ENCODE measurements at places on chromosomes 7 and 10. TPM values are rescaled to one million over a fixed set of nuclear protein-coding genes. Genes with fewer than 3 reads are reported as not detected.

GRIFIN gene
- not detected for total RNA-seq

ANKRD61 gene
- not detected for total RNA-seq

DNA sequence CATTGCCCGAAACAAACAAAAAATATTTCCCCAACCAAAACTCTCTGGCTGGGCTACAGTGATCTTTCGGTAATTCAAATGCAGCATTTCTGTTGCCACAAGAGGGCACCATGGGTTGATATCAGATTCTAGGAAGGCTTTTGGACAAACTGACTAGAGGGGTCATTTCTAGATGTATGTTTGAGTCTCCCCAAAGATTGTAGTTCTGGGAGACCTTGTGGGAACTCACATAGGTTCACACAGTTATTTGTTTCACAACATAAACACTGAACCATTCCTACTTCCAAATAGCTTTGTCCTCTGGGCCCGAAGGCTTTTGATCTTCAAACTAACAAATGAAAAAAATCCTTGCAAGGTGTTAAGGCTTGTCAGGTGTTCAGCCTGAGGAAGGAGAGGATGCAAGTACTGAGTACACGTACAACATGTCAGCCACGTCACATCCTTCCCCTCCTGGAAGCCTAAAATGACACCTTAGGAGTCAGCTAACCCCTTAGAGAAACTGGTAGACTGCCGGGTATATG, 37.0 kb upstream of the IL15RA start:
- peak; percentile 85 for DNase-seq

DNA sequence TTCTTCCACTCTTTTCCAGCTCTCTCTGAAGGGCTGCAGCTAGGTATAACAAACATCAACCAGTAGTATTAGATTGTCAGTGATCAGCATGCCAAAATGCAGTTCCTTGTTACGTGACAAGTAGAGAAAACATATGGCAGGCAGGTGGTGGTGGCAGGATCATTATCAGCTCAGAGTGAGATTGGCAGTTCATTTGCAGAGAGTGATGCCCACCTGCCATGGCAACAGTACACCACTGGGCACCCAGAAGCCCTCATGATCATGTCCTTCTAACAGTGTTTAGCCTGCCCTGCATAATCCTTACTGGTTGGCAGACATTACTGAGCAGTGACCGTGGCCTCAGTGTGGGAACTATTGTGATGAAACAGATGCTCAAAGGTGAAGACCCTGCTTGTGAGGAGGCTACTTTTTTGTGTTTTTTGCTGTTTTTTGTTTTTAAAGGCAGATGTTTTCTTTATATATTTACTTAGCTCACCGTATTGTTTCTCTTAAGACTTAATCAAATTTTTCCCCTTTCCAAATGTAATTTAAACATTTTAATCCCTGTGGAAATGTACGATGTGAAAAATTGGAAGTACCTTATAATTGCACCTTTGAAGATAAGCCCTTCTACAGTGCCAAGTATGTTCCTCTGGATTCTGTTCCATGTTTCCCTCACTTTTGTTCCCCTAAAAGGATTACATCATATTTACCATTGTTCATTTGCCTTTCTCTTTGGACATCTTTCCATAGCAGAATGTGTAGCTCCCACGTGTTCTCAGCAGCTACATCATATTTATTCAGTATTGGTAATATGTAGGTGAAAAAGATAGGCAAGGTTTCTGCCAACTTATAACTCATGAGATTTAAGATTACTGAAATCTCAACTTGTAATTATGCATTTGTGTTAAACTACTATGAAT, 179.6 kb downstream of the SND1 start:
- no peak for DNase-seq

DNA sequence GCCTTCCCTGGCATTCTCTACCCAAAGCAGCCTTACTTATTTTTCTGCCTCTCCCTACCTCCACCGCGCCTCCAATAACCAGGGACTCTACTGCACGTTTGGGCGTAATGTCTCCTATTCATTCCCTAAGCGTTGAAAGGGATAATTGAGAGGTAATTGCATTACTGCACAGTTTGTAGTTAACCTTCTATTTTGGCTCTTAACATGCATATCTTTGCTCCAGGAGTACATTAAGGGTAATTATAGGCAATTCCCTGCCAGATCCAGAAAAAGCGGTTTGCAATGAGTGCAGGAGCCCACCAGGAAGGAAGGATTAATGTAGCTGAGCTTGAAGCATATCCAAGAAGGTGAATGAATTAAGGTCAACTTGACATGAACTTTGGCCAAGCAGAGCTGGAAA, 558.4 kb downstream of the TYW1 start:
- no peak for DNase-seq

- DNase-seq, result peak; percentile 91
Observed at GRCh38 chr10:97196223-97197029, 10.7 kb upstream of the SLIT1 start.

STYXL1 gene
- 65.4 TPM for total RNA-seq

GRCh38 chr7:123746055-123746454, 2.7 kb downstream of the WASL start:
- no peak for DNase-seq

DNA sequence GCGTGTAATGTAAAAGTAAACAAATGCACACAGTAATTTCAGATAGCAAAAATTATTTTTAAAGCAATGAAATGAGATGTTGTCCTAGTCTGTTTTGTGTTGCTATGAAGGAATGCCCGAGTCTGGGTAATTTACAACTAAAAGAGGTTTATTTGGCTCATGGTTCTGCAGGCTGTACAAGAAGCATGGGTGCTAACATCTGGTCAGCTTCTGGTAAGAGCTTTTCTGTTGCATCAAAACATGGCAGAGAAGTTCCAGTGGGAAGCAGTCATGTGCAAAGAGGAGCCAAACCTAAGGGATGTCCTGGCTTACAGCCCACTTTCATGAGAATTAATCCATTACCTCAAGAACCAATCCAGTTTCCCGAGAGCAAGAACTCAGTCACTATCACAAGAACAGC, 62.9 kb upstream of the MNX1 start:
- DNase-seq, result peak; percentile 2

GRCh38 chr10:15719899-15720634, at the start of gene ITGA8:
ITGA8 (minus strand) TSS chr10:15719922; CDS start chr10:15719771, 151 bp downstream.
- DNase-seq, result peak; percentile 86

DNA sequence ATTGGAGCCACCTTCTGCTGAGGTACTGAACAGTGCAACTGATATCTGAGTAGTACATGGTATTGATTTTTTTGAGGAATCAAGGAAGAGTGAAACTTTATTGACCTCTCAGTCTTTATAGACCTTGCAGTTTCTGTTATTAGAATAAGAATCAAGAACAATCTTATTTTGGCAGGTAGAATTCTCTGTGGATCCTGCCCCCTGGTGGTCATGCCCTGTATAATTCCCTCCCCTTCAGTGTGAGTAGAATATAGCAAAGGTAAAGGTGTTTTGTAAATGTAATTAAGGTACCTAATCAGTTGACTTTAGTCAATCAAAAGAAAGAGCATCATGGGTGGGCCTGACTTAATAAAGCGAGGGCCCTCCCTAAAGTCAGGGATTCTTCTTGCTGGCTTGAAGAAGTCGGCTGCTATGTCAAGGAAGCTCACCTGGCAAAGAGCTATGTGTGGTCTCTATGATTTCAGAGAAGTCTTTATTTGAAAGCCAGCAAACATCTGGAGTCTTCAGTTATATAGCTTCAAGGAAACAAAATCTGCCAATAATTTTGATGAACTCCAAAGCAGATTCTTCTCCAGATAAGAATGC, 142.8 kb downstream of the LSM5 start:
- peak; percentile 67 for DNase-seq

- no peak for DNase-seq
Observed at GRCh38 chr7:98761225-98761624, 108.6 kb downstream of the TMEM130 start.

- no peak for DNase-seq
Observed at GRCh38 chr7:8809320-8809719, 375.9 kb downstream of the NXPH1 start.

- DNase-seq, result no peak
Observed at GRCh38 chr10:118495499-118495898, 99.9 kb downstream of the PRLHR start.

DNA sequence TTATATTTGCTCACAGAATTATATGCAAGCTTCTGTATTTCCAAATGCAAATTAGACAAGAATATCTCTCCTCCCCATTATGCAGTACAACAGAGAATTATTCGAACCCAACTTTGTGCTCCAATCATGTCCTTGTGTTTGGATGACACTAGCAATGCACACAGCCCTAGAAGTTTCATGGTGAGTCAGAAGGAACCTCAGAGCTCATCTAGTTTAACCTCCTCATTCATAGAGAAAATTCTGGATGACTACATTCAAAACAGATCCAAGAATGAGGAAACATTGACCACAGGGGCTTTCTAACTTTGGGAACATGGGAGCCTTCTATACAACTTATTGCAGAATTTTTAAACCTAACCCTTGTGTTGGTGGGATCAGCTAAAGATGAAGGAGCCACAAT, 12.8 kb upstream of the ARID5B start:
- no peak for DNase-seq

GRCh38 chr10:24503461-24504320, 220.0 kb downstream of the ARHGAP21 start:
- DNase-seq, result peak; percentile 89

GRCh38 chr10:3775696-3776551, 9.1 kb downstream of the KLF6 start:
- peak; percentile 90 for DNase-seq

DNA sequence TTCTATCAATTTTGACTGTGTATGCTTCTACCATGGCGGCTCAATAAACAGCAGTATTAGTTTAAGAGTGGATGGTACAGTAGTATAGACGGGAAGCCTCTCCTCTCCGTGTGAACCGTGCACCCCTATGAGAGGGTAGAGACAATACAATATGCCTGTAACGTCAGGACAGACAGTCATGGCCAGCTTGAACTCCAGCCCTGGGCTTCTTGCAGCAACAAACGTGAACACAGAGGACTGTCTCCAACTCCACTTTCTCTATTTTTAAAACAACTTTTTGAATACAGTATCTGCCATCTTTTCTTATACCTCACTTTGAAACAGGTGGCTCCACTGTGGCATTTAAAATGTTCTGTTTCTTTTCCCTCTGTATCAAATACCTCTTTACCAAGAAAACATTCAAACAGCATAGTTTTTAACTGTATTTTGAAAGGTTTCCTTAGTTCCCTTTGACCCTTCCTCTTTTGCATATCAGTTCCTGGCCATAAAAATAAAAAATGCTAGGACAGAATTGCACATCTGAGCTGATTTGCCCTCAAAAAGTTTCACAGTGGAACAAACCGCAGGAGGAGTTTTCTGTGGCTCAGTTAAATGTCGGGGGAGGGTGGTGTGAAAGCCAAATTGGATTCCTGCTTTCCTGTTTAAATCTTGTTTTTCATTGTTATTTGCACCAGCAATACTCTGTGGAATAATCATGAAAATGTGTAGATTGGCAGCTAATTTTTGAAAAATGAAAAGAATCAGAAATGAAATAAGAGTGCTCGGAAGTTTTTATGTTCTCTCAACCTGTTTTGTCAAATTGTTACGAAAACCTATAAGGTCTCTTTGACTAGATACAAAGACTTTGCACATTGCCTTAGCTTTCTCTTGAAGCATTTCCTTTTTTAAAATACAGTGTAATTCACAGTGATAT, 8.0 kb downstream of the IKZF1 start:
- no peak for DNase-seq

PRR15 gene
- total RNA-seq, result 3.3 TPM

CDK1 gene
- 61.1 TPM for total RNA-seq

GRCh38 chr7:131945957-131946544, 389.6 kb upstream of the PODXL start:
- peak; percentile 44 for DNase-seq

DNA sequence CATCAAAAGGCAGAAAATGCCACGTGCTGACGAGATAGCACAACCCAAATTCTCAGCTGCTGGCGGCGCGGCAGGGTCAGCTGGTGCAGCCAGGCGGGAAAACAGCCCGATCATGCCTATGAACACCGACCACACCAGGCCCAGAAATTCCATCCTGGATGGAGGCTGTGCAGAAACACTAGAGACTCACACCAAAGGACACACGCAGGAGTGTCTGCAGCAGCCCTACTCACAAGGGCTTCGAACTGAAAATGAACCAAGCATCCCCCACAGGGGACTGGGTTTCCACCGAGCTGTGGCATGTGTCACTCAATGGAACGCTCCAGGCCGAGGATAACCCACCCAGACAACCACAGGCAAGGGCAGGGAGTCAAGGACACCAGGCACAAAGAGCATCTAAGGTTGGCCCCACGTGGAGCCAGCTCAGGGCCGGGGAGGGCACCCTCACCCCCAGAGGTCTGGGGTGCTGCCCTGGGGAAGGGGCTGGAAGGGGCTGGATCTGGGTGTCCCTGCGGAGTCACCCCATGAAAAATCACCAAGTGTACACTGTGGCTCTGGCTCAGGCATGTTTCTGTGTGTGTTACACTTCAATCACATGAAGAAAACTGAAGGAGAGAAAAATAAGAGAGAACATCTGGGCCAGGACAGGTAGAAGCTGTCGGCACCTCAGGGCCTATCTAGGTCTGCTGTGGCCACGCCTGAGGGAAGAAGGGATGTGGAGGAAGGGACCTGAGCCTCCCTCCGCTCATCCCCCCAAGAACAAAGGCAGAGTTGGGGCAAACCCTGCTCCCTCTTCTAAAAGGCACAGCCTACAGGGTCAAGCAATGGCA, 33.0 kb downstream of the RASGEF1A start:
- DNase-seq, result peak; percentile 27

AGR2 gene
- not detected for total RNA-seq

GRCh38 chr10:325282-325681, 190.0 kb downstream of the ZMYND11 start:
- no peak for DNase-seq

NPY4R2 gene
- total RNA-seq, result not detected

- no peak for DNase-seq
Observed at GRCh38 chr10:98418665-98419468, 3.9 kb upstream of the PYROXD2 start.

CYP2C19 gene
- 0.22 TPM for total RNA-seq

DNA sequence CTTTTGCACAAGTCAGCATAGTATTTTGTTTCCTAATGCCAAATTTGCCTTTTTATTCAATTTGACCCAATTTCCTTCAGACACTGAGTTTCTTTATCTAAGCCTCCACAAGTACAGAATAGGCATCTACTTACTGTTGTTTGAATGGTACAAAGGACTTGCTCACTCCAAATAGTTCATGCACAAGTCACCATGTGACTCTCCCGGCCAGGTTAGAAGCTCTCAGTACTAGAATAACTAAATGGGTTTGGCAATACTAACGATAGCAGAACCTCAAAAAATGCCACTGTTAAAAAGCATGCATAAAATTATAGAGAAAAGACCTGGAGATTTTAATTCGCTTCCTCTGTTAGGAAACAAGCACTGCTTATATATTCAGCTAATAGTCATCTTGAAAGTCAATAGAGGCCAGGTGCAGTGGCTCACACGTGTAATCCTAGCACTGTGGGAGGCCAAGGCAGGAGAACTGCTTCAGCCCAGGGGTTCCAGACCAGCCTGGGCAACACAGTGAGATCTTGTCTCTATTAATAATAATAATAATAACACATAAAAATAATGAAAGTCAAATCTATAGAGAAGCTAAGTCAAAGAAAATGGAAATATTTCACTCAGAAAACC, 335.8 kb upstream of the MBL2 start:
- DNase-seq, result no peak

SPDYE2 gene
- total RNA-seq, result not detected
